ENCODE measurements at places on chromosomes 7 and 10.

DNA sequence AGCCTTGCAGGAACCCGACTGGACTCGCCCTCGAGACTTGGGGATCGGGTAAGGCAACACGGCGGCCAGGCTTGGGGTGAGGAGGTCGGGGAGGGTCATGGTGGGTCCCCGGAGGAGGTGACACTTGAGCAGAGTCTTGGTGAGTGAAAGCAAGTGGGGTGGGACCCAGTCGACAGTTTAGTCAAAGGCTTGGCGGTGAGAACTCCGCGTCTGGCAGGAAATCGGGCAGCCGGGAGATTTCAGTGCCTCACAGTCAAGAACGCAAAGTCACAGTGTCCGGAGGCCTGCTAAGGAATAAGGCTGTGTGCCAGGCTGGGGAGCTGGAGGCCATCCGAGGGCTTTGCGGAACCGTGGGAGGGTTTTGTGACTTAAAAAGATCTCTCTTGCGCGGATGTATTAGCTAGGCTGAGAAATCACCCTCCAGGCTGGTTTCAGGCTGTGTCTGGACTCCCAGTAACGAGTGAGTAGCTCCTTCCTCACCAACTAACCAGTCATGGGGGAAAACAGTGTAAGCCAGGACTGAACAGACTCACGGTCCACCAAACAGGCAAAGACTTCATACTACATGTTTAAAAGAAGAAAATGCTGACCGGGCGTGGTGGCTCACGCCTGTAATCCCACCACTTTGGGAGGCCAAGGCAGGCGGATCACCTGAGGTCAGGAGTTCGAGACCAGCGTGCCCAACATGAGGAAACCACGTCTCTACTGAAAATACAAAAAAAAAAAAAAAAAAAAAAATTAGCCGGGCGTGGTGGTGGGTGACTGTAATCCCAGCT is 613 bp downstream of the AP5Z1 start:
- DNase-seq: no peak

DNA sequence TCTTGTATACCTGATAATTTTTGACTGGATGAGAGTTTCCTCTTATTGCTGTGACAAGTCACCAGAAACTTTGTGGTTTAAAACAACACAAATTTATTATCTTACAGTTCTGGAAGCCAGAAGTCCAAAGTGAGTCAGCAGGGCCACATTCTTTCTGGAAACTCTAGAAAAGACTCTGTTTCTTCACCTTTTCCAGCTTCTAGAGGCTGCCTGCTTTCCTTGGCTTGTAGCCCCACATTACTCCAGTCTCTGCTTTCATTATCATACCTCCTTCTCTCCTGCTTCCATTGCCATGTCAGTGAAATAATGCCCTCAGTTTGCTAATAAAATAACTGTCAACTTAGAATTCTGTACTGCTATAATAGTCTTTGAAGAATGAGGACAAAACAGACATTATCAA is 65.3 kb downstream of the VCL start:
- no peak for DNase-seq

DNA sequence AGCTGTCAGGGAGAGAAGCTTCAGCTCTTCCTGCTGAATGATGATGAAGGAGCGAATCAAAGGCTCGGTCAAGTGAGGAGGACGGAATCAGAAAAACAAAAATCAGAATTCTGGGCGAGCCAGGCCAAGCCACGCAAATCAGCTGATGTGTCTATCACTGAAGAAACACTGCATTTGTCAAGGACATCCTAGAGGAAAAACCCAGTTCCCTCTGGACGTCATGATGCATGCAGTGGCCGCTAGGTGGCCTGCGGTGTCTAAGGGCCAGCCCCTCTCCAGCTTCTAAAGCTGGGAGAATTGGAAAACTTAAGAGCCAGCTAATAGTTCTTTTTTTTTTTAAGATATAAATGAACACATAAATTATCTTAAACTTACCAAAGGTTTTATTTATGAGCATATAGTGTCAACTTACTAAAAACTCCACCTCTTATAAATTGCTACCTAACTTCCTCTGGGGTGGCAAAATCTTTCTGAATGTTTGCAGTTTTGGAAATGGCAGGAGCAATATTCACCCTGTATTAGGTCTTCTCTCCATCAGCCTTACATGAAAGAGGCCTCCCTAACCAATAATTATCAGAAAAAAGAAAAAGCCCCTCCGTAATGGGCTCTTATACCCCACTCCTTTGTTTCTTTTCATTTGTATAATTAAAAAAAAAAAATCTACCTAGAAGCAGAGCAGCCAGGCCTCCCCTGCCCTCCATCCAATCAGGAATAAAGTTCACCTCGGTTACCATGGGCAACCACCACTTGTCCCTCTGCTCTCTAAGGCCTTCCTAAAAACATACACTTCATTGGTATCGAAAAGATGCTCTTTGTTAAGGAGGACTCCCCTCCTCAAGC is 186.8 kb downstream of the USP6NL start:
- DNase-seq: no peak

GRCh38 chr7:23213755-23214154 is 31.9 kb downstream of the NUP42 start:
- no peak for DNase-seq

DNA sequence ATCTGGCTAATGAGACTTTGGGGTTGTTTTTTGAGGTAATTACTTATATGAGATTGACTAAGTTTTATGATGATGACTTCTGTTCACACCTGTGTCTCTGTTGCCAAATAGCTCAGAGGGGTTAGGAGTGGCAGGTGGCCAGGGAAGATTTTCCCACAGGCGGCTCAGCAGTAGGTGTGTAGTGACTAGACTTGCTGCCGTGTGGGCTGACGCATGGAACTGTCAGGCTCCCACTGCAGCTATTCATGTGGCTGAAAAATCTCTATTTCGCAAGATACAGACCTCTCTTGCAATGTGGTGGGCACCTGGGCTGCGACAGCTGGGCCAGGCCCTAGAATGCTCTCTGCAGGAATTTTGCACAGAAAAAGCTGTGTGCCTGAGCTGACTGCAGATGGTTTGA is 1.4 kb downstream of the CPA4 start:
- no peak for DNase-seq

GRCh38 chr7:101486433-101487104 is 123.9 kb downstream of the COL26A1 start:
- DNase-seq: no peak

DNA sequence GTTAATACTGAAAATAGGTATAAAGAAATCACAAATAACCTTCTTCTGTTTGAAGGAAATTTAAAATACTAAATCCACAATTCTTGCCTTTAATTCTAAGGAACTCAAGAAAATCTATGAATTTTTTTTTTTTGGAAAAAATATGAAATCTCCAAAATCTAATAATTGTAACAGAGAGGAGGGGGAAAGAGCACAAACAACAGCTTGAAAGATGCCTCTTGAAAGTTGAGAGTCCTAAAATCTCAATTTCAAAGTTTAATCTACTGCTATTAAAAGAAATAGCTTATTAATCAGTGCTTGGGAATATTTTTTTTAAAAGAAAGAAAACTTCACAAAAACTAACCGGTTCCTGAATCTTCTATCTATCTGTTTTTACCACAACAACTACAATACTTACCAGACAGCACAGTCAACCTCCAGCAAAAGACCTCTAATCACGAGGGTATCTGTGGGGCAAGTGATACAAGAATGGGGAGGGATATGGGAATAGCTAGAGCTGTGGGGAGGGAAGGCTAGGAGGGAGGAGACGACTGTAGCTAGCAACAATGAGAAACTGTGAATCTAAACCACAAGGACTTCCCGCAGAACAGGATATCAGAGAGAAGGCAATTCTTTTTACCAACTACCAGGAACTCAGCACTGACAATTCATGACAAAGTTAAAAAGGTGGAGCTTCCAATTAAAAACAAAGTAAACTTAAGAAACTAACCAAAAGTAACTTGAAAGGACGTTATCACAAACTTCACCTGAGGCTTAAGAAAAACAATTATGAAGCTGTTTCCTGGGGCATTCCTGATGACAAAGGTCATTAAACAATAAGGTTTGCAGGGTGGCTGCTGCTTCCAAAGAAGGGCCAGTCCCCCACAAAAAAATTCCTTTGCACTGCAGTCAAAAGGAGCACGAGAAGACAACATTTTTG is at the start of gene USP54:
Gene USP54, minus strand, starts transcription at position 462 of the 919 bp plus-strand sequence. CDS start 15,684 bp downstream, outside the sequence.
- no peak for DNase-seq

Data from activated naive CD4-positive, alpha-beta T cell (primary cell).